NCI-H2029 treated with DMSO at 0.1 percent for 48 hours (cell line): ENCODE measurements at places on chromosomes 16 and 17.

DNA sequence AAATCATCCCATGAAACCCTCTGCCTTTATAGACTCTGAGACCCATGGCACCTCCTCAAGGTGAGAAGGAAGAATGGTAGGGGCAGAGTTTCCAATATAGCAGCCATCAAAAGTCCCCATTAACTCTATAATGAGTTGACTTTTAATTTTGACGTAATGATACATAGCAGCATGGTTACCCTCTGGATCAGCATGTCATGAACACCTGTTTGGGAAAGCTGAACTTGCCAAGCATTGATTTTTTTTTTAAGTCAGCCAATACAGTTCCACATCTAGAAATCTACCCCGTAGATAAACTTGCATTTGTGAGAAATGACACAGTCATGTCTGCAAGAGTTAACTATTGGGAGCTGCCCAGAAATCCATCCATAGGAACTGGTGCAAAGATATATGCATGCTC is 191.8 kb downstream of the TMEM114 start:
- DNase-seq = no peak

DNA sequence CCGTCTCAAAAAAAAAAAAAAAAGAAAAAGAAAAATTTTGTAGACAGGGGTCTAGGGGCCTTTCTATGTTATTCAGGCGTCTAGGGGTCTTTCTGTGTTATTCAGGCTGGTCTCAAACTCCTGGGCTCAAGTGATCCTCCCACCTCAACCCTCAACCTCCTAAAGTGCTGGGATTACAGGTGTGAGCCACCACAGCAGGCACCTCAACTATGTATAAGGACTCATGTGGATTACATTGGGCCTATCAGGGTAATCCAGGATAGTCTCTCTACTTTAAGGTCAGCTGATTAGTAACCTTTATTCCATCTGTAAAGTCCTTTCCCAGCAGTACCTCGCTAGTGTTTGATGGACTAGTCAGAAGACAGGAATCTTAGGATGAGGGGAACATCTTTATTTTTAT is 22.4 kb downstream of the TADA2A start:
- no peak for DNase-seq

- DNase-seq = no peak
Observed at GRCh38 chr17:31295489-31295871, 1.6 kb downstream of the OMG start.

DNA sequence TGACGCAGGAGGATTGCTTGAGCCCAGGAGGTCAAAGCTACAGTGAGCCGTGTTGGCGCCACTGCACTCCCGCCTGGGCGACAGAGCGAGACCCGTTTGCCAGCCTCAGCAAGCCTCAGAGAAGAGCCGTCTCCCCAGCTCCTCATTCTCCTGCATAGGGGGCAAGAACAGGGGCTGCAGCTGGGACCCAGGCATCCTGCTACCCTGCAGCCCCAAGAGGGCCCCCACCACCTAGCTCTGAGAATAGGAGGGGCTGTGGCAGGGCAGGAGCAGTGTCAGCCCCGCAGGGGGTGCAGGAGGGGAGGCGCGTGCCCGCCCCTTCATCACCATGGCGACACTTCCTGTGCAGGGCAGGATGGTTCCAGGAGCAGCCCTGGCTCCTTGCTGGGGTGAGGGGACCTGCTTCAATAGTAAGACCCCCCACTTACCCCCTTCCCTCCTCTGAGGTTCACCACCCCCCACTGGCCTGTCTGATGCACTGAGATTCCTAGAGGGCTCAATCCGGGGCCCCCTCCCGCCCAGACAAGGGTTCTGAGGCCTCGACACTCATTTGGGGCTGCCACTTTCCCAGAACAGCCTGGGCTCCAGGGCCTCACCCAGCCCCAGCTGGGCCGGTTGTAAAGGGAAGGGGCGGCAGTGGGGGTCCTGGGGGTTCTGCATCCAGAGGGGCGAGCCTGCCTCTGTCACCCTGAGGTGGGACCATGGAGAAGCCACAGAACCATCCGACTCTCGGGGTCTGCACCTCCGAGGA is 20.2 kb downstream of the VASN start:
- DNase-seq = no peak

GRCh38 chr16:78444-79150 is 572 bp downstream of the MPG start:
- DNase-seq = no peak

DNA sequence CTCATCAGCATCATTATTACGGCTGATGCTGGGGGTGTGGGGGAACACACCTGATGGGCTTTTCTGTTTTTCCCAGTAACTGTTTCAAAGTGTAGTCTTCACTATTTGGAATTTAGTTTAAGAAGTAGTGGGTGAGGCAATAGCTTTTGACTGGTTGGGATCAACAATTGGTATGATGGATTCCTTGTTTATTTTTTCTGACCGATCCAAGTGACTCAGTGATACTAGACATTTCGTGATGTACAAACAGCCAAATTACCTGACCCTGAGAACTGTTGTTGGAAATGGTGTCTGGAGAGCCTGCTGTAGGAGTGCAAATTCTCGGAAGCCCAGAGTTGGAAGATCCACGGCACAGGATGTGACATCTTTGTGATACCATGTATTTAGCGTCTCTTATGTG is 204.2 kb downstream of the PRKCA start:
- DNase-seq = no peak

GRCh38 chr17:10117581-10118001 is 80.8 kb downstream of the GAS7 start:
- DNase-seq = no peak

- DNase-seq = no peak
Observed at GRCh38 chr17:81966343-81967243, 5.6 kb upstream of the NOTUM start.

DNA sequence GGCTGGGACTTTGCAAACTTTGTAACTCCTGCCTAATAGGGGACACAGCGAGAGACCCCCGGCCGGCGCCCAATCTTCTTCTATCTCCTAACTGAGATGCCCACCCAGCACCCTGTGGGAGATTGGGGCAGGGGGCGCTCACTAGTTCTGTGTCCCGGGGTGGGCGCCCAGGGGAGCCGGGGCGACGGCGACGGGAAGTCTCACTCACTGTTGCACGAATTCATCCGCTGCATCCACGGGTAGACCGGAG is 3.9 kb upstream of the HOXB5 start:
- no peak for DNase-seq

DNA sequence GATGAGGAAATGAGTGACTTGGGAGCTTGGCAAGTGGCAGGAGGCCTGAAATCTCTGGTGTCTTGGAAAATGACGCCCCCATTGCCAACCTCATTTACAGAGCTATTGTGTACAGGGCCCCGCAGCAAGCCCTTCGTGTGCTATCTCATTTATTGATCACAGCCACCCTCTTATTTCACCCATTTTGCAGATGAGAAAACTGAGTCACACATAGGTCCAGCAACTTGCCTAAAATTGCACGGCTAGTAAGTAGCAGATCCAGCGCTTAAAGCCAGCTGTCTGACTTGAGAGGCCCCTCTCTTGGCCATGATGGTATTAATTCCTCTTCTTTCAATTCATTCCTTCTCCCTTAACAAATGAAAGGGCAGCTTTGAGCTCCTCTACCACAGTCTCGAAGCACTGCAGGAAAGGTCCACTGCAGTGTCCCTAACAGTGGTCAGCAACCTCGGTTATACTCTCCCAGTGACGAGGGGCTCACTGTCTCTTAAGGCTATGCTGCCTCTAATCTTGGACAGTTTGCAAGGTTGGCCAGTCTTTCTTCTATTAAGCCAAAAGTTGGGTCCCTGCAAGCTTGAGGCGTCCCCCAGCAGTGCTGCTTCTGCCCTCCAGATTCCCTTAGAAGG is 162.2 kb downstream of the COPRS start:
- DNase-seq = no peak

DNA sequence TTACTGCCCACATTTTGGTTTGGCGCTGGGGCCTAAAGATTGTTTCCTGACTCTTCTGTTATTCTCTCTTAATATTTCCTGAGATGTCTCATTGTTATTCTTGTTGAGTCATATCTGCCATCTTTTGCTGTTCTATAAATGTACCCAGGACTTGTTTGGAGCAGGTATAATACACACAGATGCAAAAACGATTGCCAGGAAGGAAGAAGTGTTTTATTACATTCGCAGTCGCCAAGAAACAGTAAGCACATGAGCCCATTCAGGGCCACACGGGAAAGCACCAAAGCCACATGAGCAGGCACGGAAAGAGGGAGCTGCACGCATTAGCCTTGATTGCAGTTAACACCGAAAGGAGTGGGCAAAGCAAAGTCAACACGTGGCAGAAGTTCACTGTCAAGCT is 70.2 kb downstream of the ARHGAP44 start:
- DNase-seq = no peak

DNA sequence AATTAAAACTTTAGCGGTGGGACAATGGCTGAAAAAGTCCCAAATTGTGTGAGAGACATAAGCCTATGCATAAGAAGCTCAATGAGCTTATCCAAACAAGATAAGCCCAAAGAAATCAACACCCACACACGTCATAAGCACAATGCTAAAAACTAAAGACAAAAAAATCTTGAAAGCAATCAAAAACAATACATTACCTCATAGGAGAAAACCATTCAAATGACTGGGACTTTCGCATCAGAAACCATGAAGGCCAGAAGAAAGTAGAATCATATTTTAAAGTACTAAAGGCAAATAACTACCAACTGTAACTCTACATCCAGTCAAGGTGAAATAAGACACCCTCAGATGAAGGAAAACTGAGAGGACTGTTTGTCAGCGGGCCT is 50.2 kb downstream of the ZCCHC14 start:
- DNase-seq = no peak

- DNase-seq = no peak
Observed at GRCh38 chr17:72135546-72136325, 14.9 kb downstream of the SOX9 start.

DNA sequence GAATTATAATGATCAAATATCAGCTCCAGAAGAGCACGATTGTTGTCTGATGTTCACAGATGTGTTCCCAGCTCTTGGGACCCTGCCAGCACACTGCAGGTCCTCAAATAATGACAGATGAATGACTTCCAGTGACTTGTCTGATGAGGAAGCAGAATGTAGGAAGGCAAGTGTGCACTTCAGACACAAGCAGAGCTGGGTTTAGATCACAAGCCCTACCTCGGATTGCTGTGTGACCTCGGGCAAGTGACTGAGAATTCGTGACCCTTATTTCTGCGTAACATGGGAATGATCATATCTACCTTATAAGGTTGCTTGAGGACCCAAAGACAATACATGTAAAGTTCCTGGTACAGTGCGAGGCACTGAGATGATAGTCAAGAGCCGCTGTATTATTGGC is 182.2 kb downstream of the ABCC12 start:
- no peak for DNase-seq

GRCh38 chr17:31488264-31488981 is 96.9 kb downstream of the RAB11FIP4 start:
- no peak for DNase-seq

GRCh38 chr16:6684076-6684673 is 648.5 kb upstream of the RBFOX1 start:
- DNase-seq = peak; percentile 23

DNA sequence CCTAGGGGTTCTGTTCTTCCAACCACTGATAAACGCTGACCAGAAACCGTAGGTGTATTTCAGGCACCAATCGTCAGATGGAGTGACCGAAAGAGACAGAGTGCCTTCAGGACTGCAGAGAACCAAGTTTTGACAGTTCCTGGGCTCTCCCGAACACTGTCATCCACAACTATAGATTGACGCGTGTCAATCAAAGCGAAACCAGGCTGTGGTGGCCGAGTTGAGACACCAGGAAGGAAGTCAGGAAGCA is 11.9 kb upstream of the AURKB start:
- peak; percentile 79 for DNase-seq

DNA sequence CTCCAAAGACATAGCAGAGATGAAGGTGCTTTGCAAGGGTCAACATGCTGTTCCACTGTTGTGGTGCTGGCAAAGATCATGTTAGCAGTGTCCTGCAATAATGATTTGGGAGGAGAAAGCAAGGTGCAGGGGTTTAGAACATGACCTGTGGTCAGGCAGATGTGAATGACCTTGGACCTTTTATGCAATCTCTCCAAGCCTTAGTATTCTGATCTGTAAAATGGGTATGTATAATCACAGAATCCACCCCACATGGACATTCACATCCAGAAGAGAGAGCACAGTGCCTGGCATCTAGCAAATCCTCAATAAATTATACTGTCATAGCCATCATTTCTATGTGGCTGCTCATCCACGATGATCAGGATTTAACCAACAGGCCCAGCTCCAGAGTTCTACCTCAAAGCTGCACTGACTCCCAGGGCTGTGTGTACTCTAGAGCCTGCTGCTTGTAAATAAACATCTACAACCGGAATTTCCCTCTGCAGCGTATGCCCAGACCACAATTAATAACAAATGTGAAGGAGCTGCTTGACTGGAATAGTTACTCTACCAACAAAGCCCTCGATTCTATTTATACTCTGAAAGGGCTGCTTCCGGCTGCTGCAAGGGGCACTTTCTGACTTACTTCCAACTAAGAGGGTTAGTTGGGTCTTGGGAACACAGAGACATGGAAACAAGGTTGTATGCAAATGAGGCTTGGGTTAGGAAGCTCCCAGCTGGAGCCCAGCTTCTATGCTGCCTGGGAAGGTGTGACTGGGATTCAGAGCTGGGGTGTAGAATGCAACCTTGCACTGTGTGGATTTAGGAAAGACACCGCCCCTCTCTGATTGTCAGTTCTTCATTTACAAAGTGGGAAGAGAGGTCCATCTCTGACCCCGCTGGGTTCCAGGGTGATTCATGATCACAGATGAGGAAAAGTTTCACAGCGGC is 265.2 kb downstream of the XYLT1 start:
- DNase-seq = peak; percentile 85

GRCh38 chr17:75844530-75845057 is 390 bp upstream of the UNC13D start:
- no peak for DNase-seq

- no peak for DNase-seq
Observed at GRCh38 chr17:56883616-56884015, 30.2 kb downstream of the TRIM25 start.

GRCh38 chr17:57962279-57963148 is 7.3 kb upstream of the CUEDC1 start:
- DNase-seq = no peak

- no peak for DNase-seq
Observed at GRCh38 chr16:1120577-1120941, 24.5 kb upstream of the C1QTNF8 start.

DNA sequence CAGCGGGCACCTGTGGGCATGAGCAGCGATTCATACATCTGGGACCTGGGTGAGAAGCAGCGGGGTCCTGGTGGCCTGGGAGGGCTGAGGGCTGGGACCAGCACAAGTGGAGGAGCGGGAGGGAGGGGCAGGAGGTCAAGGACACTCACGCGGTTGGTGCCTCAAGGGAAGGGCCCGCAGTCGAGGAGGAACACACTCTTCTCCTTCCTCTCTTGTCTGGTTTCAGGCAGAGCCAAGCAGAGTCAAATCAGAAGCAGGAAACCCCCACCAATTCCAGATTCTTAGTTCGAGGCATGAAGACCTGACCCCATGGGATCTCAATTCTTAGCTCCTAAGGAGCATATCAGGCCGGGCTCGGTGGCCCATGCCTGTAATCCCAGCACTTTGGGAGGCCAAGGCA is 15.7 kb downstream of the DNAI2 start:
- DNase-seq = no peak
